GM06990 (cell line): ENCODE measurements at places on chromosomes 12 and 14.

DNA sequence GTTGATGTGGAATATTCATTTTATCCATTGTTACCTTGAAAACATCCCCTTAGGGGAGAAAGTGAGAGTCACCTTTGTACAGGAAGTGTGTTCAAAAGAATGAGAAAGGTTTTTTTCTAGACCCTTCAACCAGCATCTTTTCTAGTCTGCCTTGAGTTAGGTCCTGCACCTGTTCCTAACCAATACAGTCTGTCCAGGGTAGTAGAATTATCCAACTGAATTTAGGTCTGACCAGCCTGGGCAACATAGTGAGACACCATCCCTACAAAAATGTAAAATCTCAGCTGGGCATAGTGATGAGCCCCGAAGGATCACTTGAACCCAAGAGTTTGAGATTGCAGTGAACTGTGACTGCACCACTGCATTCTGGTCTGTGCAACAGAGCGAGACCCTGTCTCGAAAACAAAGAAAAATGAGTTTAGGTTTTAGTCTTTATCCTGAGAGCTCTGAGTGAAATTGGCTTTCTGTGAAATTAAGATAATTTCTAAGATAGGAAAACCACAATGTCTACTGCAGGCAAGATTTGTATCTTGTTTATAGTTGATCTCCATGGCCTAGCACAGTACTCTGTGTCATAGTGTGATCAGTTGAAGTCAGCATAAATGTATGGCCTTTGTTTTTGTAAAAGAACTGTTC is 25.2 kb downstream of the ARHGAP5 start:
- DNase-seq: peak; percentile 24

DNA sequence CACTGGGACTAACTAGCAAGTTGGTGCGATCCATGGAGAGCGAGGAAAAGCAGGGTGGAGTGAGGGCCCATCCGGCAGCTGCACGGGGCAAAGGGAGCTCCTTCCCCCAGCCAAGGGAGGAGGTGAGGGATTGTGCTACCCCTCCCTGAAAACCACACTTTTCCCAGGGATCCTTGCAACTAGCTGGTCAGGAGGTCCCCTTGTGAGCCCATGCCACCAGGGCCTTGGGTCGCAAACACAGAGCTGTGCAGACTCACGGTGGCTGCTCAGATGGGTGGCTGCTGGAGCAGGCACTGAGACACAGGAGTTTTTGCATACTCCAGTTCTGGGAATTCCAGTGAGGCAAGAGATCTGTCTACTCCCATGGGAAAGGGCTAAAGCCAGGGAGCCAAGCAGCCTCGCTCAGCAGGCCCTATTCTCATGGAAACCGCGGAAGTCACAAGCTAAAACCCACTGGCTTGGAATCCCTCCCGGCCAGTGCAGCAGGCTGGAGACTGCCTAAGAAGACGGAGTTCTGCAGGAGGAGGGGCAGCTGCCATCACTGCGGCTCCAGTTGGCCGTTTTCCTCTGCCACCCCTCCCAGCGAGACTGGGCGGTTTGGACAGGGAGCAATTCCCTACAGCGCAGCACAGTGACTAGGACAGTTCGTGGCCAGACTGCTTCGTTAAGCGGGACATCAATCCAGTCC is 10.9 kb upstream of the ZNF705A start:
- no peak for DNase-seq

DNA sequence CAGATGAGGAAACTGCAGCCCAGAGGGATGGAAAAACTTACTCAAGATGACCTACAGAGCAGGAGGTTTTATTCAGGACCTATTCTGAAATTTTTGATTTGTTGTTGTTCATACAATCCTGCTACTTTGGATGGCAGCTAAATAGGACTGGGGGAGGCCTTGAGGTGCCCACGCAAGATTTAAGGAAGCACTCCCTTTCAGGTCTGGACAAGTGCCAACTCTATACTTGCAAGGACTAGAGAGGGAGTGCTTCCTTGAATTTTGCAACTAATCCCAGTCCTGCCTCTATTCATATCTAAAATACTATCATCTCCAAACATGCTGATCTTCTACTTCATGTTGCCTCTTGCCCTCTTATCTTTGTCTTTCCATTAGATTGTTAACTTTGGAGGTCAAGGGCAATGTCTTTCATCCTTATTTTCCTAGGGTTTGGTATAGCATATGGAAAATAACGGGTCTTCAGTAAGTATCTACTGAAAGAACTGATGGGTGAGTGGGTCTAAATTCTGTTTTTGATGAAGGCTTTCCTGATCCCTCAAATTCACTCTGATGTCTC is 28.6 kb upstream of the PPM1H start:
- DNase-seq: no peak

DNA sequence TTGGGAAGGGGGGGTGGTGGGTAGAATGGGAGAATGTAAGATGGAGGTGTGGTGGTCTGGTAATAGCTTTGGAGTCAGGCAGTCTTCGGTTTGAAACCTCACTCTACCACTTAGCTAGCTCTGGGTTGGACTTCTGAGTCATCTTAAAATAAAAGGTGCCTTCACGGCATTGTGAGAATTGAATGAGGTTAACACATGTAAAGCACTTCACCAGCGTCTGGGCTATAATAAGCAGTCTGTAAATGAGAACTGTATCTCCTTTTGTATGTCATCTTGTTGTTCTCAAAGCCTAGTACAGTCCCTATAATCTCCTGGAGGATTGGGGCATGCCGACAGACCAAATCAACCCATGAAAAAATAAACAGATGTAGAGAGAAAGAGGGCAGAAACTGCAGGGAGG is 11.2 kb downstream of the C2CD5 start:
- no peak for DNase-seq

- DNase-seq: no peak
Measured at GRCh38 chr14:85175556-85175955, 354.4 kb upstream of the FLRT2 start.

- DNase-seq: no peak
Measured at GRCh38 chr12:103771466-103771865, 69.6 kb downstream of the NT5DC3 start.

DNA sequence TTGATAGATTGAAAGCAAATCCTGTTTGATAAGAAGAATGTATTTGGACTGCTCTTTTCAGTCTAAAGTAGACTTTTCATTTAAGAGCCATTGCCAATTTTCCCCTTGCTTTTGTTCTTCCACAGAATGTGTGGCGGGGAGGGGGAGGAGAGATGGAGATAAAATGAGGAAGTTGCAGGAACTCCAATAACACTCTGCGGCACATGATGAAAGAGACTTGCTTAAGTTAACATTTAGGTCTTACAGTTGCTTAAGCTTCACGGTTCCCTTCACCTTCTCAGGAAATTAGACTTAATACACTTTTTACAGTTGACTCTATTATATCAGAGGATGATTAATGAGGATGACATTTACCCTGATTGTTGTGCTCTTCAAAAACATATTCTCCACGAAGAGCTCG is 537.3 kb downstream of the TMTC2 start:
- no peak for DNase-seq

DNA sequence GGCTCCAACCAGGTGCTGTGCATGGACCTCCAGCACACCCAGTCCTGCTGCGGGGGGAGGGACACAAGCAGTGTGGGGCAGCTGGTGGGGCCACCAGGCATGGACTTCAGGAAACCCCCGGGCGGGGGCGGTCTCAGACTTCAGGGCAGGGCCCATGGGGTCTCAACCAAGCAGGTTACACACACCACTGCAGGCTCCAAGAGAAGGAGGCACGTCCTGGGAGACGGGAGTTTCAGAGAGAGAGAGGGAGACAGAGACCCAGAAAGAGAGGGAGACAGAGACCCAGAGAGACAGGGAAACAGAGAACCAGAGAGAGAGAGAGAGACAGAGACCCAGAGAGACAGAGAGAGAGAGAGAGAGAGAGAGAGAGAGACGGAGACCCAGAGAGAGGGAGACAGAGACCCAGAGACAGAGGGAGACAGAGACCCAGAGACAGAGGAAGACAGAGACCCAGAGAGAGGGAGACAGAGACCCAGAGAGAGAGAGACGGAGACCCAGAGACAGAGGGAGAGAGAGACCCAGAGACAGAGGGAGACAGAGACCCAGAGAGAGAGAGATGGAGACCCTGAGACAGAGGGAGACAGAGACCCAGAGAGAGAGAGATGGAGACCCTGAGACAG is 128.9 kb downstream of the NCOR2 start:
- no peak for DNase-seq

GRCh38 chr12:97967831-97968230 is 505.2 kb downstream of the RMST start:
- no peak for DNase-seq

- DNase-seq: peak; percentile 36
Measured at GRCh38 chr14:75489480-75489837, 32.8 kb upstream of the BATF start.

DNA sequence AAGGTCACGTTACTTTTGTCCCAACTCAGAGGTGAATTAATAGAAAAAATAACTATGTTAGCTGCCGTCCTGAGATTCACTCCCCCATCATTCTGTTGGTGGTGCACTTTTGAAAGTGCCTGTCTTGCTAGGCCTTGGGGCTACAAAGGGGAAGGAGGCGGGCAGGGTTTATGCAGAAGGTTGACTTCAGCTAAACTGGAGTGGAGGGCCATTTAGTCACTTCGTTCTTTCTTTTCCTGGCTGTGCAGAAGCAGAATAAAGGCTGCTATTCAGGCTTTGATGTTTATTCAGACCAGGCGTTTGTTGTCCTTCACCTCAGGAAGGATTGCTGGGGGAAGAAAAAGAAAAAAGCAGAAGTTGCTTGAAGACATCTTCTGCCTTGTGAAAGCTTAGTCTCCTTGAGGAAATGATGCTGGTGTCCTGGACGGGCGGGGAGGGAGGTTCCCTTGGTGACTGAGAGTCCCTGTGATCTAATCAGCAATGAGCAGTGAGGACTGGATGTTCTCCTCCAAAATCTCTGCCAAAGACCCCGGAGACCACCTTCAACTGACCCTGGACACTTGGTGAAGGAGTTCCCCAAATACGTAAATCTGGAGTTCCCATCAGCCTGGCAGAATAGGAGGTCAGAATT is 4.0 kb downstream of the GLT1D1 start:
- DNase-seq: no peak

DNA sequence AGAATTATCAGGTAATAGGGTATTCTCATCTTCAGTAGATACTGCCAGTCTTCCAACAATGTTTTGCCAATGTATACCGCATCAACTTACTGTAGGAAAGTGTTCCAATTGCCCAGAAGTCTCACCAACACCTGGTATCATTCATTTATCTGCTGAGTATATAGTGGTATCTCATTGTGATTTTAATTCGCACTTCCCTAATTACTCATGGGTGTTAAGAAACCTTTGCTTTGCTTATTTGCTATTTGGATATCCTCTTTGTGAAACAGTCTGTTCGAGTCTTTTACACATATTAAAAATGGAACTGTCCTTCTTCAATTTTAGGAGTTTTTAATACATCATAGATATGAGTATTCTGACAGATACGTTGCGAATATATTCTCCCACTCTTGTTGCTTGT is 6.1 kb downstream of the TM7SF3 start:
- DNase-seq: no peak

DNA sequence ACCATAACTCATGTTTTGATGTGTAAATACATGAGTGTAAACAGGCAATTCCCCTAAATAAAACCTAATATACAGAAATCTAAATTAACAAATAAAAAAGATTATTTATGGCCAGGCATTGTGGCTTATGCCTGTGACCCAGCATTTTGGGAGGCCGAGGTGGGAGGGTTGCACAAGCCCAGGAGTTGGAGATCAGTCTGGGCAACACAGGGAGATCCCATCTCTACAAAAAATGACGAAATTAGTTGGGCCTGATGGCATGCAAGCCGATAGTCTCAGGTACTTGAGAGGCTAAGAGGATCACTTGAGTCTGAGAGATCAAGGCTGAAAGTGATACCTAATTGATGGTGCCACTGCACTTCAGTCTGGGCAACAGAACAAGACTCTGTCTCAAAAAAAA is 48.7 kb downstream of the BCAT1 start:
- no peak for DNase-seq

DNA sequence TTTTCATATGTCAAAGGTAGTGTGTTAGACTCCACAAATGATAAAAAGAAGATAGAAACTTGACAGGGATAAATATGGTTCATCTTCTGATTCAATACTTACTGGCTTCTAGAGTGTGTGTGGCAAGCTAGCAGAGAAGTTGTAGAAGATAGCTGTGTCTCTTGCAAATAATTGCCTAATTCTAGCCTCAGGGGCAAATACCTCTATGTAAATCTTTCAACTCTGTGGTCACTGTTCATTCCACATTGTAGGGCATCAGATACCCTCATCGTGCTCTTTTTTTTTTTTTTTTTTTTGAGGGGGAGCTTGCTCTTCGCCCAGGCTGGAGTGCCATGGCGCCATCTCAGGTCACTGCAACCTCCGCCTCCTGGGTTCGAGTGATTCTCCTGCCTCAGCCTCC is 1.7 kb downstream of the OLR1 start:
- no peak for DNase-seq

DNA sequence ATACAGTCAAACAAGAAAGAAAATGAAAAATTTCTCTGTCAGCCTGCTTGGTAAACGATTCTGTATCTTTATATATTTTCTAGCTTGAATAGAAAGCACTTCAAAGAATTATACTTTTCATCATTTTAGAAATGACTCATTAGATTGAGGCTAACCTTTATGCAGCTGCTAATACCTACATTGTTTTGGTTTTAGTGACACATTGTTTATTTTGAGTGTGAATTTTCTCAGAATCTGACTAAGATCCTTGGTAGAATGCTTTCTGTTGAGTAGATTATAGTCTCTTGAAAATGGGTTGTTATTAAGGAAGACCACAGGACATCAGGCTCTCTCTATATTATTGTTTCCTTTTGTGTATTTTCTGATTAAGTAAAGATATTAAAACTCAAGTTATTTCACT is at the start of gene PMCH:
PMCH (minus strand) TSS at position 45 of the 400 bp plus-strand sequence. CDS start 63 bp downstream, outside the sequence.
- DNase-seq: peak; percentile 14

- no peak for DNase-seq
Measured at GRCh38 chr12:21292111-21292510, 42.6 kb downstream of the SLCO1A2 start.

- DNase-seq: peak; percentile 29
Measured at GRCh38 chr12:112418273-112418607, 507 bp upstream of the PTPN11 start.

- no peak for DNase-seq
Measured at GRCh38 chr12:46224386-46224785, 44.5 kb downstream of the SLC38A1 start.

DNA sequence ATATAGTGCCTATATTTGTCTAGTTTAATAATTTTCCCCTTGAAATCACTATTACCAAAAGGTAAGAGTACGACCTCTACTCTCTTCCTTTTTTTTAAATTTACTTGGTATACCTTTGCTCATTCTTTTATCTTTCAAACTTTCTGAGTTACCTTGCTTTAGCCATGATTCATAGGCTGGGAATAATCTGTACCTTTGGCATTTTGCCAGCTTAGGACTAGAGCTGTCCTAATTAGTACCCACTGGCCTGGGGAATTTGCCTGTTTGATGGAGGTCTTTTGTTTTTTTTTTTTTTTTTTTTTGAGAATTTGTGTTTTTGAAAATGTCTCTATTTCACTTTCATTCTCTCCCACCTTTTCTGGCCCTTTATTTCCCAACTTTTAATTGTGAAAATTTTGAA is 8.7 kb upstream of the SLC4A8 start:
- no peak for DNase-seq
